Neural progenitor cell (in vitro differentiated cells): ENCODE measurements at places on chromosomes 2 and 18.

GRCh38 chr18:54433857-54434256 is 76.2 kb downstream of the C18orf54 start:
- no peak for DNase-seq

DNA sequence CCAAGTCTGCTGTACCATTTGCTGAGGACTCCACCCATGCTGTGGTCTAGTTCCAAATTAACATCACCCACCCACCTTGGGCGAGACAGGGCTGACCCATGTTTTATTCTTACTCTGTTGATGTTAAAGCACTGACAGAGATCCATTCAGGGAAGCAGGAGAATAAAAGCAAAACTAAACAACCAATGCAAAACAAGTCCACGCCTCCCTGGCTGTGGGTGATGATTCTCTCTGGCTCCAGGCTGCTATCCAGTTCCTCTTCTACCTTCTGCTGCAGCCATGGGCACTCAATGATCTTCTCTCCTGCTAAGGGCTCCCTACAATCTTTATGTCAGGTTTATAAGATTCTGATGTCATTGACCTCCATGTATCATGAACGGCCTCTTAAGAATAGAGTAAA is 786.6 kb upstream of the ID2 start:
- DNase-seq: no peak

- peak; percentile 13 for DNase-seq
These were observed 32.4 kb upstream of the NCK2 start for GRCh38 chr2:105712166-105712915.

DNA sequence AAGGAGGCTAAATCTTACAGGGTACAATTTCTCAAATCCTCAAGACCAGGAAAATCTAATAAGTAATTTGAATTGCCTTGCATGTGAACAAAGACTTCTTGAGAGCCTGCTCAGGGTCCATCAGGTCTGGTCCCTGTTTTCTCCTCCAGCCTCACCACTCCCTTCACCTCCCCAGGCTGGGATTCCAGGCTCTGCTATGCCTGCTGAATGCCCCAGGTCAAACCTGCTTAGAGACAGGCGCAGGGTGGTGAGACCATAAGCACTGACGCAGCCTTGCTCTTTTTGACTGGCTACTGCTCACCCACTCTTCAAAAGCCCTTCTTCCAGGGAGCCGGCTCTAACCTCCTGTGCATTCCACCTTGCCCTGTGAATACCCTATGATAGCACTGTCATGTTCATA is 356.4 kb upstream of the ACVR2A start:
- peak; percentile 18 for DNase-seq

GRCh38 chr2:236404346-236404745 is 140.1 kb upstream of the ASB18 start:
- no peak for DNase-seq

GRCh38 chr18:63940008-63940407 is 9.1 kb upstream of the HMSD start:
- DNase-seq: no peak

DNA sequence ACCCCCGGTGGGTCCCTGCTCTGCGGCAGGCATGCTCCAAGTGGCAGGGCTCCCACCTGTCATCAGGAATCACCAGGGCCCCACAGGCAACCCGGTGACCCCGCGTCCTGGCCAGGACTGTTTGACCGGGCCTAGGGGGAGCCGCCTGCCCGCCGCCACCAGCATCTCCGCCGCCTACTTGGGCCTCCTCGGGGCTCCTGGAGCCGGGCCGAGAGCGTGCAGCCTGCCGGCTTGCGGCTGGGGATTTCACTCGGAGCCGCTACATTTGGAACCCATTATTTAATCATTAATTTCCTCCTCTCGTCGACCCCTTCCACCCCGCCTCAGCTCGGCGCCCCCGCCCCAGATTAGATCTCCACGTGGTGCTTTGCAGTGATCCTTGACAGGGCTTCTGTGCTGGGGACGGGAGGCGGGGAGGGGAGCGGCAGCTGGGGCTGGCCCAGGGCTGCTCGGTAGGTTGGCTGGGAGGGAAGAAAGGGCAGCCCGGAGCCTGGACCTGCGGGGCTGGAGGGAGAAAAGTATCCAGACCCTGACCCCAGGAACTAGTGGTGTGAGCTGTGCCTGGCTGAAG is 295.4 kb downstream of the CYP26B1 start:
- DNase-seq: no peak

- no peak for DNase-seq
These were observed 6.1 kb downstream of the ACTR3 start for GRCh38 chr2:113895819-113896563.

DNA sequence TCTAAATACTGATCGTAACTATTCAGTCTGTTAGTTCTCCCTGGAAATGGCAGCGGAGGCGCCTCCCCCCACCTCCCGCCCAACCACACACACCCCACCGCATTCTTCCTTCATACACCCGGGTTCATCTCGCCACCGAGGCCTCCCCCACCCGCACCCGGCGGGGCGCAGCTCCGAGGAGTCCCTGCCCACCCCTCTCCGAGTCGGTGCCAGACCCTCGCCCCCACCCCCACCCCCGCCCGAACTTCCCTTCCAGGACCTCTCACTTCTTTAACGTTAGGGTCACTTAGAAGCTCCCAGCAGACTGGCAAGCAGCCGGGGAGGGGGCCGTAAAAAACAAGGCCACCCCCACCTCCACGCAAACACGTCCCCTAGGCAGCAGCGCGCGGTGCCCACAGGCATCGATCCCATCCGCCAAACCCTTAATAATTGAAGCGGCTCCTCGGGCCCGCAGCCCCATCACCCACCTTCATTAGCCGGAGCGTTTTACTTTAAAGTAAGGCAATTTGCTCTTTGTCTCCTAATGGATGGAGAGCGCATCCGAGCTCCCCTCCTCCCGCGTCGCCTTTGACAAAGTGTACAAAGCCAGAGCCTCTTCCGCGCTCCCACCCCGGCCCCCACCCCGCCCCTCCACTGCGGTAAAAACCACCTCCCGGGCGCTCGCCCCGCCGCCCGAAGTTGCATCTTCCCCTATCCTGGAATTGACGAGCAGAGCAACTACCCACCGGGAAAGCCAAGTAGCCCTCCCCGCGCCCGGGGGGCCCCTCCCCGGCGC is 624 bp downstream of the ZNF516 start:
- DNase-seq: peak; percentile 87

DNA sequence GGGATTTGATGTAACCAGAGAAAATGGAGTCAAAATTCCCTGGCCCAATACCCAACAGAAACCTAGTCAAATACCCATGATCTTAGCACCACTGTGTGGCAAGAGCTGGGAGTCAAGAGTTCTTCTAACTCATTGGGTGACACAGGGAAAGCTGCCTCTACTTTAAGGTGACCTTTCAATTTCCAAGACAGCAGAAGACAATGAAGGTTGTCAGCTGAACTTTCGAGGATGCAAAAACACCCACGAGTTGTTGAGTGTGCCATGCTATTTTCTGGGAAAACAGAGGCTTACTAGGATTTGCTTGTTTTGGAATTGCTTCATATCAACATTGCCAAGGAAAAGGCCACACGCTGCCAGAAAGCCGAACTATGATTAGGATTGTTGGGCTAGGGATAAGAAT is 61.6 kb upstream of the CYRIA start:
- DNase-seq: no peak

DNA sequence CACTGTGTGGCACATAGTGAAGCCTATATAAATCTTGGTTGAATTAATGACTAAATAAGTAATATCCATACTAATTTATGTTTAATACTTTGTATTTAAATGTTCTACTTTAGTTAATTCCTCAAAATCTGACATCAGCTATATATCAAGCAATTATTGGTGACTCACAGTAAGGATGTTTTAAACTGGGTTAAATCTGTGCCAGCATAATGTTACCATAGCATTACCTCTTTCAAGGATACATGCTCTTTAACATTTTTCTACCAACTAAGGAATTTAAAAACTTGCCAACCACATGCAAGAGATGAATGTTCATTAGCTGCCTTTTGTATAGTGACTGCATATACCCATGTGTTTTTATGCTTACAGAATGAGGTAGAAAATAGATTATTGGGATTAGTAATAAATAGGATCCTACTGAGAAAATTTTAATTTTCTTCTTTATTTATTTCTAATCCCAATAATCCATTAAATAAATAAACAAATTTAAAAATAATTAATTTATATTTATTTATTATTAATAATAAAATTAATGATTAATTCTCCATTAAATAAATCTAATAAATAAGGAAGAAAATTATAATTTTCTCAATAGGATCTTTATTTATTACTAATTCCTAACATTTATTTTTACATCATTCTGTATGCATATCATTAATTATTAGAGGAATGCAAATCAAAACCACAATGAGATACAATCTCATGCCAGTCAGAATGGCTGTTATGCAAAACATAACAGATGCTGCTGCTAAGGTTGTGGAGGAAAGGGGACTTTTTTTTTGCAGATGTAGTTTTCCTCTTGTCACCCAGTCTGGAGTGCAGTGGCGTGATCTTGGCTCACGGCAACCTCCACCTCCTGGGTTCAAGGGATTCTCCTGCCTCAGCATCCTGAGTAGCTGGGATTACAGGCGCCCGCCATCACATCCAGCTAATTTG is 410.7 kb upstream of the DSEL start:
- no peak for DNase-seq

DNA sequence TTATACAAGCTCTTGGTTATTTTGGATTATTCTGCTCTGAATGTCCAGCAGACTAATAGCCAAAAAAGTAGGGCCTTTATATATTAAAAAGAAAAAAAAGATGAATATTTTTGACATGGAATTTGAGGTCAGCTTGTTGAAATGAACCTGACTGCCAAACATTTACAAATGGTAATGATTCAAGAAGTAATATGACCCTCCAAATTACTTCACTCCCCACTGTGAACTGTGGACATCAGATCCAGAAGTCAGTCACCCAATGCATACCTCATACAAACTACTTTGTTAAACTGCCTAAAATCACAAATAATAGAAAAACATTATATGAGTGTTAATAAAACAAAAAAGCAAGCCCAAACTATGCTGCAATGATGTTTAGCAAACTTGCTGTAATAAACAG is 10.0 kb downstream of the EPG5 start:
- no peak for DNase-seq

DNA sequence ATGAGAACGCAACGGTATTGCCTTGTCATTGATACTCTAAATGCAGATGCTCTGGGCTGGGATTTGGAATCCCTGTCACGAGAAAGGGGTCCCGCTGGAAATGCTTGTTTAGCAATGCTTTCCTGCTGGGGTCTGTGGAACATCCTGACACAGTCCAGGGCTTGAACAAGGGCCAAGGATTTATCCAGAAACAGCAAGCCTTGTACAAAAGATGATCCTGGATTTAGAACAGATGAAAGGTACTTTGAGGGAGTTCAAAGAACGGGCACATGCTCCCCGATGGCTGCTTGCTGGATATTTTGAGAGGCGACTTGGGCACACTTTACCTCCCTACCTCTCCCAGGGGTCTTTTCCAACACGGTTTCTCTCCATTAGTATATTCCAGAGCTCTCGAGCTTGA is 108.1 kb upstream of the CELF4 start:
- no peak for DNase-seq

- no peak for DNase-seq
These were observed 3.4 kb downstream of the THADA start for GRCh38 chr2:43592443-43592842.

- DNase-seq: no peak
These were observed 83.7 kb downstream of the TCF7L1 start for GRCh38 chr2:85216927-85217326.

DNA sequence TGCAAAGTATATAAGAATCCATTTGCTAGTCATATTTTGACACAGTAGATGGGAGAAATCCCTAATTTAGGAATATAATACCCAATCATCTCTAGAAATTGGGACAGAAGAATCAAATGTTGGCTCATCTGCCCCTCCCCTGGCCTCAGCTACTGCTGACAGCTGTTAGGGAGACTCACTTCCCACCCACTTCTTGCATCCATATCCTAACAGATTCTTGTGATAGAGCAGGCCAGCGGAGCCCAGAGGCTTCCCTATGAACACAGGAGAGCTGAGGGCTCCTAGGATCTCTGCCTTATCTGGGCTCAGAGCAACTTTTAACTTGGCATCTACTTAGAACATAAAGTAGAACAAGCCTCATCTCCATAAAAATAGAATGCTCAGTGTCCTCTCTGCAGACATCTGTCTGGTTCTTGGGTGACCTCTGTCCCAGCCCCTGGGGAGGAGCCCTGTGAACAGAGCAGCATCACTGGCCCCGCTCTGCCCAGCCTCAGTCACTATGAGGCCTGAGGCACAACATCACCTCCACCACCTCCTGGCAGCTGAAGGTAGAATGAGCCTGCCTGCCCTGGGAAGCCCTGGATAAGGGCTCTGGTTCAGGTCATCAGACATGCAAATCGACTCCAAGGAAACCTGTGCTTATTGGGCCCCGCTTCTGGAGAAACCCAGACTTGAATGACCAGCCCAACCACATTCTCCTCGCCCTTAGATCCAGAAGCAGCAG is 229.7 kb downstream of the ANKRD36B start:
- no peak for DNase-seq

DNA sequence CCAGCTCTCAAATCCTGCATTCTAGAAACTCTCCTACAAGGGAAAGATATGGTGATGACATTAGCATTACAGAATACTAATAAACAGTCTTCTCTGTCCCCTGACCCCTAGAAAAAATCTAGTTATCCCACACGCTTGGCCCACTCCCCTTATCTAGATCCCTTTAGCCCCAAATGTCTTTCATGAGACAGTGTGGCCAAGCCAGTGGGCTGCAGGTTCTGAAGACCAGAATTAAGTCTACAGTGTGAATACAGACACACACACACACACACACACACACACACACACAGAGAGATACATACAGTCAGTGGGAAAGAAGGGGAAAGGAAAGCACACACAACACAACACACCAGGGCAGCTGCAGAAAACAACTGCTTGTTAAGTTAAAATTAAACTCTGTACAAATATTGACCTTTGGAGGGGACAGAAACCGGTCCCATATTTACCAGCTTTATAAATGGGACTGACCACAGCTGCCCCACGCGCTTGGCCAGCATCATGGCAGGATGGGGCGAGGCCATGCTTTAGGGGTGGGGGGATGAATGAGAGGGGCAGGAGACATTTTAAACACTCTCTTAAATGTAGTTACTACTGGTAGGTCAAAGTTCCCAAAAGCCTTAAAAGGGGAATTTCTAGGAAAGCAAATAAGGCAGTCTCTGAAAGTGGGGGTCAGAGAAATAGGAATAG is 49.1 kb downstream of the NHEJ1 start:
- DNase-seq: no peak

- no peak for DNase-seq
These were observed 37.8 kb upstream of the ZNF397 start for GRCh38 chr18:35203067-35203466.

GRCh38 chr2:190382851-190383250 is 25.3 kb upstream of the MFSD6 start:
- DNase-seq: peak; percentile 39

DNA sequence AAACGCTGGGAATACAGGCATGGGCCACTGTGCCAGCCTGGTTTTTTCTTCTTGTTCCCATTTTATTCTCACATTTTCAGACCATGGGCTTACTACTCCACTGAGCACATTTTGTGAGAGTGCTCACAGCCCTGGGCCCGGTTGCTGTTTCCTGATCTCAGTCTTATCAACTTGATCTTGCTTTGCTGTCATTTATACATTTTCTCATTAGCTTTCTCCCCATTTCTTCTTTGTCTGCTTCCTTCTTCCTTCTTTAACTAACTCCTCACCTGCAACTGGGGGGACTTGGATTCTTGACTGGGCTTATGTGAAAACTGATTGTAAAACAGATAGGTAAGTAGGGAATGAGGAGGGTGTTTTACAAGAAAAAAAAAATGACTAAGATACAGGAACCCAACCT is 117.3 kb downstream of the PLB1 start:
- no peak for DNase-seq

GRCh38 chr2:55547001-55547400 is 27.5 kb downstream of the CFAP36 start:
- no peak for DNase-seq
